ENCODE measurements at places on chromosomes 6 and 20.
A peak's percentile ranks its signal among the peaks of the same experiment; 100 is the strongest.

- DNase-seq: no peak
Observed at GRCh38 chr6:124310139-124310538, 506.5 kb downstream of the NKAIN2 start.

DNA sequence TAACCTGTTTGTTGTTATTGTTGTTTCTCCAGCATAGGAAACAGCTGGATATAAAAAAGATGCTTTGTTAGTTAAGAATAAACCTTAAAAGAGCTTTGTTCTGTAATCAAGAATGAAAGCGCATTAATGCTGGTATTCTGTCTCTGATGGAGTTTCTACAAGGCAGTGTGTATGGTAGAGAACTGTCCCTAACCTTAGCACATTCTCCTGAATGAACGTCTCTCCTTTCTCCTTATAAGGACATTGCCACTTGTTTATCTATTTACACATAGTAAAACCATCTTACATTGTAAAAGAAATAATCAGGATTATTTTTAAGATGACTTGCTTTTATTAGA lies 33.8 kb upstream of the LCA5 start:
- no peak for DNase-seq

GRCh38 chr6:52351879-52352238 lies 10.1 kb upstream of the PAQR8 start:
- no peak for DNase-seq

DNA sequence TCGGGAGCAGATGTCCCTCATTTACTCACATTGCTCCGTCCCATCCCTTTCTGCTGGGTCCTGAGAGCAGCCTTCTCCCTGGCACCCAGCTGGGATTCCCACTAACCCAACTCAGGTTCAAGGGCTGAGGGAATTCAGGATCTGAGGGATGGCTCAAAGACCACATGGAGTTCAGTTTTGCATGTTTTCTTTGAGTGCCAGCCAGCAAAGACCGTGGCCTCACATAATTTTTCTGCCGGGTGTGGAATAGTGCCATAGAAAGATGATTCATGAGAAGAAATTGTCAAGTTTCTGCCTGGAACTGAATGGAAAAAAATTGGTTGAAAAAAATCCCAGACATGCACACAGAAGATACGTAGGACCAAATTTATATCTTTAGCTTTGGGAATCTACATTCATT lies 168.6 kb downstream of the CD83 start:
- DNase-seq: no peak

DNA sequence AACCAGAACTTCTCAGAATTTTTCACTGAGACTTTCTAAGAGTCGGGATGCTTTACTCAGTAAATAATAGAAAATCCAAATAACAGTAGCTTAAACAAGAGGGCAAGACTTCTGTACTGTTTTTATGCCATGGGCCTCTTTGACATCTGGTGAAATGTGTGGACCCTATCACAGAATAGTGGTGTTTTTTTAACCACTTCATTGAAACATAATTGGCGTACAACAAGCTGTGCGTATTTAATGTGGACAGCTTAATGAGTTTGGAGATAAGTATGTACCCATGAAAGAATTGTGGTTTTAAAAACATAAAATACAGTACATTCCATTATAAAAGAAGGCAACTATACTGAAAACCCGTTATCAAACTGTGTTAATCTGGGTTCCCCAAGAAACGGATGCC lies 37.7 kb downstream of the PDRG1 start:
- no peak for DNase-seq

DNA sequence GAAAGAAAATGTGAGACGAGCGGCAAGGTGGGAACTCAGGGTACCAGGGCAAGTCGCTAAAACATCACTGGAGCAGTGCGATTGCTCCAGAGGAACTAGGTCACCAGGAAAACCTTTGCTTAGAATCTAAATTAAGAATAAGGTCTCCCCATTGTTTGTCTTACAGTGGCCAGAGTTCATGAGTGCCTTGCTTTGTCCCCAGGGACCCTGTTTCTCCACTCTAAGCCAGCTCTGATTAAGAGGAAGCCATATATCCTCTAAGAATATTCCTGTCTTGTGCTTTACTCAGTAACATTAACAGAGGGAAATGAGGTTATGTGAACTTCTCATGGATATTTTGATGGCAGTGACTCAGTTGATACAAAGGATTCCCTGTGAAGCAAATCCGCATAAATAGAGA lies 305.8 kb downstream of the CD83 start:
- no peak for DNase-seq

DNA sequence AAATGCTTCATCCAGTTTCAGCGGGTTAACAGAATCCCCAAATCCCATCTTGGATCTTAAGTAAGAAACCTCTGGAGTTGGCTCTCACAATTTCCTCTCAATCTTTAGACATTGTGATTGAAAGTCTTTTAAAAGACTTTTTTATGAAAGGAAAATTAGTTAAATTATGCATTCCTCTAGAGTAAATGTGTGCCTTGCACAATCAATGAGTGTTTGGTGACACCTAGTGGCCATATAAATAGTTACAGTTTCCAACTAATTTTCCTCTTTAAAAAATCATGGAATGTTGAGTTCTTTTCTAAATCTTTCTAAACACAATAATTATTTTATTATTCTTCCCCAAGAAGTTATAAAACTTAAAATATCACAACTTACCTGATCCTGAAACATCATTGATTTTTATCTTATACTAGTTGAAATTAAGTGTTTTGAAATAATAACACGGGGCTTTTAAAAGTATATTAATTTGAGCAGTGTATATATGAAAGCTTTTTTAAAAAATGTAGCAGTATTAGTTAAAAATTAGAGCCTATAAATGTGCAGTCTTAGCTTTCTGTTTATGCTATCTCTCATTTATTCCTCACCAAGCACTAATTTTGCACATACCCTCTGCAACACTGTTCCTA lies 66.4 kb downstream of the PKHD1 start:
- DNase-seq: no peak

- no peak for DNase-seq
Observed at GRCh38 chr6:35064757-35065440, 76.2 kb downstream of the TCP11 start.

DNA sequence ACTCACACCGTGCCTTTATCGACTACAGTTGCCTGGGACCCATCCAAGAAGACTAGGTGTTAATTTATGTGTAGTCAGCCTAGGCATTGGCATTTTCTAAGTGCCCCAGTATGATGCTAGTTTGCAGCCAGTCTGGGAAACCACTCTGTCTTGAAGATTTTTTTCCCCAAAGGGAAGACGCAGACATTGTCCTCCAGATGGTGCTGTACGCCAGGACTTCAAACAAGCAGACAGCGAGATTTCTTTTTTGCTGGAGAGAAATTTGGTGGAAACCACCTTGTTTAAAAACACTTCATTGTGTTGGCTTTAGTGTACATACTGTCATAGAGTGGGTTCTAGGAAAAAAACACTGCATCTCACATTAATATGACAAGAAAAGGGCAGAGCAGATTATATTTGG lies 30.0 kb downstream of the ALDH5A1 start:
- DNase-seq: no peak

DNA sequence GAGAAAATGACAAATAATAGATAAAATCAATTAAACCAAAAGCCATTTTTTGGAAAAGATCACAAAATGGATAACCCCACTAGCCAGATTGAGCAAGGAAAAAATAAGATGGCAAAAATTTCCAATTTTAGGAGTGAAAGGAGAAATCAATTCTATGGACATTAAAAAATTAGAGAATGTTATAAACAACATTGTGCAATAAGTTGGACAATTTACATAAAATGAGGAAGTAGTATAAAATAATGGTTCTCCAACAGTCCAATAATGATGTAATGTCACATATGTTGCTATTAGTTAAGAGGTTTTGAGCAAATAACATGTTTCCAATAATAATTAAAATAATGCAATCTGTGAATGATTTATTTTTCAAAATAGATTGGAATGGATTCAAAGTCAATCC lies 3.1 kb upstream of the SNAP91 start:
- DNase-seq: no peak

DNA sequence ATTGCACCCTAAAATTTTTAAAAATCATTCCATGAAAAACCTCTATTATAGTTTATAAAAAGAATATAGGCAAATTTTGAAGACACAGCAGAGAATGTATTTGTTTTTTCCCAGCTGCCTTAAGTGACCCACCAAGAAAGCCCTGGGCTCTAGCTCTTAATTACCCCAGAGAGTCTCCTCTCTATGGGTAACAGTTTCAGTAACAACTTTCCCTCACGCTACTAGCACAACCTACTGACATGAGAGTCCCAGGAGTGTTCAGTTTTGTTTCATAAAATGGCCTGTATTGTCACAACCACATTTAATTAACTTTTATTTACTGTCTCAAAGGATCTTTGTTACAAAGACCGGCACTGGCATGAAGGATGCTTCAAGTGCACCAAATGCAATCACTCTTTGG lies 41.5 kb downstream of the FHL5 start:
- DNase-seq: no peak

DNA sequence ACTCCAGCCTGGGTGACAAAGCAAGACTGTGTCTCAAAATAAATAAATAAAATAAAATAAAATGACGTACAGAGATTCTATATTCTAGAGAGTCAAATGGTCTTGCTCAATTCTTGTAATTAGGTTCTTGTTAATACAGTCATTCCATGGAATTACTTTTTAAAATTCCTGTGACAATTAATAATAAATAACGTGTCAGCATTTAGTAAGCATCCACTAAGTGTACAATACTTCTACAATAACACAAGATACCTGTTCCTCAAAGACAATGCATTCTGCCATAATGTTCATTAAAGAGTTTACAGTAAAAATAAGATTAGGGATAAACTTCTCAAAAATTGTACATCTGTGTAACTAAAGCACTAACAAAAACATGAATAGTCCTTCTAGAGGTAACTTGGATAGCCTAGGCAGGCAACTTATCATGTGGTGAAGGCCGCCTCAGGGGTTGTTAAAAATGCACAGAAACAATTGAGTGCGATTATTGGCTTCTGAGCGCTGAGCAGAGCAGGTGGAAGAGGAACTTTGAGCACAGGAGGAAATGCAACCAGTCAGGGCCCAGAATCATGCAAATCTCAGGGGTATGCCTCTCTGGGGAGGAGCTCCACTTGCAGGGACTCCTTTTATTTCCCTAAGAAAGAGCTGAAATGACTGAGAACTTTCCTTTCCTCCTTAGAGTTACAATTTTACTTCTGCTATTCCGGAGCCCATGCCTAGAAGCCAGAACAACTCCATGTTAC lies 37.1 kb downstream of the QRSL1 start:
- peak; percentile 78 for DNase-seq

DNA sequence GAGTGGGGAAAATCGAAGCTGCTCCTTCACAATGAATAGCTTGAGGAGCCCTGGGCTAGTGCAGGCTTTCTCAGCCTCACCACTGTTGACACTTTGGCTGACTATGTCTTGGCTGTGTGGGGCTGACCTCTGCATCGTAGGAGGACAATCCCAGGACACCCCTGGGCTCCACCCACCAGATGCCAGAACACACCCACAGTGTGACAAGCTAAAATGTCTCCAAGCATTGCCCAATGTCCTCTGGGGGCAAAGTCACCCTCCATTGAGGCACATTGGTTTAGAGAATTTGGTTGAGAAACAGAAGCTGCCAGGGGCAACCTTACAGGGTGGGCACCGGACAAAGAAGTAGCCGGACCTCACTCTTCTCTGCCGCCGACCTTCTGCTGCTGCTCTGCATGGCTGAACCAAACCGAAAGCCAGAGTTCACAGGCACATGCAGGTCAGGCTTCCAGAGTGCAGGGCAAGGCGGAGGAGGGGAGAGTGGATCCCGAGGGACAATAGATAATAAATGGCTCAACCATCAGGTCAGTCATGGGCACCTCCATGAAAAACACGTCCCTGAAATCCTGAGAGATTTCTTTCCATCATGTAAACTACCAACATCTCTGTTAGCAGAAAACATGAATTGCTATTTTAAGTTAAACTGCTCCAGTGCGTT lies 189.0 kb downstream of the LRFN2 start:
- DNase-seq: no peak

GRCh38 chr6:72522735-72523141 lies 99.1 kb upstream of the KCNQ5 start:
- DNase-seq: no peak

DNA sequence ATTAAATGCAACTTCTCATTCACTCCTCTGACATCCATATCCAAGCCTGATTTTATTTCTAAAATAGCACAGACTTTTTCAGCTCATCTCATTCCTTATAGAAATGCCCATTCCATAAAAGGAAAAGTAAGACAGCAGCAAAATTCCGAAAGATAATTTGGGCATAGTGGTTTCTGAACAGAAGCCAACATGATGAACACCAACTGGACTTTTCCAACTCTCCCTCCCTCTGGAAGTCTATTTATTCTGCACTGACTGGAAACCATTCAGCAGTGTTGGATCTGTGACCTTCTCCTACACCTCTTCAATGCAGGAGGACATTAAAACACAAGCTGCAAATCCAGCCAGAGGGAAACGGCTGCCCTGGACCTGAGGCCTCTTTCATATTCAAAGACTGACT lies 306.2 kb upstream of the NT5E start:
- no peak for DNase-seq

DNA sequence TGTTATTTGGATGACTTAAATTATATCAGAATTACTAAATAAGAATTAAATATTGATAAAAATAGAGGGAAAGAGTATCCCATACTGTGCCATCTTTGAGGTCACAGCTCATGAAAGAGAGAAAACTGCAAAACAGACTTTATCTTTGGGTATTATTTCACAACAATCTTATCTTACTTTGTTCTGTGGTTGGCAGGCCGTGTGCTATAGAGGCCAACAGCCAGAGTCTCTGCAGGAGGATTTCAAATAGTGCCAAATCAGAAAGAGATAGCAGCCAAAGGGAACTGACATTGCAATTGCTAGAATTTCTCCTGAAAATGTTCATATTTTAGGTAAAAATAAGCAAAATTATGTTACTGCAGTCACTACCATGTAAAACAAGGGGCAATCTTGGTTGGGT lies 354.2 kb downstream of the GRIK2 start:
- no peak for DNase-seq

- no peak for DNase-seq
Observed at GRCh38 chr6:11747021-11747420, 31.6 kb downstream of the ADTRP start.

- DNase-seq: no peak
Observed at GRCh38 chr20:2984956-2985661, 58.3 kb upstream of the GNRH2 start.
